ENCODE measurements at places on chromosomes 1 and 21.

DNA sequence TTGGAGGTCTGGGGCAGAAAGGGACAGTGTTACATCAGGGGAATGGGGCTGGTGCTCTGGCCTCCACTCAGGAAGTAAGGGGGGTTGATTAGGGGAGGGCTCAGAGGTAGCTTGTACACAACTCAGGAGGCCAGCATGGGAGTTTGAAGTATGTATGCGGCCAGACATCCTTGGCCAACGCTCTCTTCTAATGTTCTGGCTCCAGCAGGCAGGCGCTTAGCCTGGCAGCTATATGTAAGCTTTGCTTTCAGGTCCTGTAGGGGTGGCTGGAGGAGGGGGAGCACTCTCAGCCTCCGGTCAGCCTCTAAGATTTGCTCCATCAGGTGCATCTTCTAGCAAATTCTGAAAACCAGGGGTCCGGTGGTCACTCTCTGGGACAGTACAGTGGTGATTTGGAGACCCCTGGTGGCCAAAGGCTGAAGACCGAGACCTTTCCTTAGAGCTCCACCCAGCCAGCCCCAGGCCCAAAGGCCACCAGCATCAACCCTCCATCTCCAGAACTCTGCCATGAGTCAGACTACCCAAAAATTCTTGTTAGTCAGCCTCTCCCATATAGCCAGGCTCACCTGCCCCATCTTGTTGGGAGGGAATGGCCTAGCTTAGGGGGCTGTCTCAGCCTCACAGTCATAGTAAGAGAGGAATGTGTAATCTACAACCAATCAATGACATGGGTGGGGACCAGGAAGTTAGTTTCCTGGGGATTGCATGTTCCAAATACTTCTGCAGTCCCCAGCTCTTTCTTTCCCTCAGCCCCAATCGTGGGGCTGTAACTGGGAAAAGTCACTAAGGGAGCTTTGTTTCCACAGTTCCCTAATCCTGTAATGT is 9.7 kb upstream of the COL8A2 start:
- DNase-seq, result no peak

- peak; percentile 34 for DNase-seq
Observed at GRCh38 chr21:39314143-39315027, 953 bp upstream of the BRWD1 start.

GRCh38 chr1:25003457-25004190 is 73.5 kb upstream of the RUNX3 start:
- no peak for DNase-seq

- no peak for DNase-seq
Observed at GRCh38 chr1:93114391-93114790, 35.3 kb downstream of the MTF2 start.

- no peak for DNase-seq
Observed at GRCh38 chr1:110186558-110186957, 23.6 kb upstream of the KCNC4 start.

DNA sequence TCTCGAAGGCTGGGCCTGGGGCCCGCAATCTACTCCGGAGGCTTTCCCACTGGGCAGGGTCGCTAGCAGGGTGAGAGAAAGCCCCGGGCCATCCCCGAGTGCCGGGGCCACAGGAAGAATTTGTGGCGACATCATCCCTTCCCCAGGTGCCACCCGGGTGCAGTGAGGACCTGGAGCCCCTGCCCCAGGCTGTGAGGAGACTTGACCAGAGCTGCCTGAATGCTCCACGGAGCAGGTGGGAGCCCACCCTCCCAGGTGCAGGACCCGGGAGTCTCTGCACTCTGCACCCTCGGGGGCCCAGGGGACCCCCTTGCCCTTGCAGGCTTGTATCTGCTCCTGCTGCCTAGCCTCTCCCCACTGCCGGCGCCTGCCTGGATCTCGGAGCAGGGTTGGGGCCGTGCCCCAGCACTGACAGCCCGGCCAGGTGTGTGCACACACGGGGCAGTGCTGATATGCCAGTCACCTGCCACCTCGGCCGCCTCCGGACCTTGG is 67.5 kb upstream of the RGS7 start:
- no peak for DNase-seq

DNA sequence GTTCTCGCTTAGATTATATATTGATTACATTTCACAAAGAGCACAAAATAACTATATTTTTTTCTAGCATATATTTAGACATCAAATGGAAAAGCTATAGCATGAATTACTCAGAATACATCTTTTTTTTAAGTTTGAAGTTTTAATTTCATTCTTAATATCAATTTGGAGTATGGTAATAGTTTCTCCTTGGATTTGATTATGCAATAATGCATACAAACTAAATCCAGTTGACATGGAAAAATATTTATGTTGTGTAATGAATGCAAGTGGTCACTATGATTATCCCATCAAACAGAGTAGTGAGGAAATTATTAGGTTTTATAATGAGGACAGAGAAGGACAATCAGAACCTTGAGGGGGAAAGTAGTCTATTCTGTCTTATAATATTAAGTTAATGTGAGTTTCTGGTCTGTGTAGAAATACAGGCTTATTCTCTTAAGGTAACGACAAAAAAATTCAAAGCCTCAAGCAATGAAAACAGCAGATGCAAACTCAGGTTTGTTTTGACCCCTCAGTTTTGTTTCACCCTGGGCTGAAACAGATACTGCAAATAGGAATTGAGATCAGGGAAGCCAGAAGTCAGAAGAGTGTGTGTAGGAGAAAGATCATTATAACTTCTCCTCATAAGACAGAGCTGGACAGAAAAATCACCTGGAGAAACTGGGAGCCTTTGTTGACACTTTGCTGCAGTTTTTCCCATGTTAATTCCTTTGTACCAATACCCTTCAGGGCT is 23.7 kb downstream of the LRRC8B start:
- no peak for DNase-seq

GRCh38 chr1:112317611-112318062 is 78.4 kb upstream of the CTTNBP2NL start:
- no peak for DNase-seq

- no peak for DNase-seq
Observed at GRCh38 chr1:100414693-100415497, 62.6 kb downstream of the CDC14A start.

- DNase-seq, result peak; percentile 13
Observed at GRCh38 chr1:5645135-5645399, 347.2 kb downstream of the NPHP4 start.

DNA sequence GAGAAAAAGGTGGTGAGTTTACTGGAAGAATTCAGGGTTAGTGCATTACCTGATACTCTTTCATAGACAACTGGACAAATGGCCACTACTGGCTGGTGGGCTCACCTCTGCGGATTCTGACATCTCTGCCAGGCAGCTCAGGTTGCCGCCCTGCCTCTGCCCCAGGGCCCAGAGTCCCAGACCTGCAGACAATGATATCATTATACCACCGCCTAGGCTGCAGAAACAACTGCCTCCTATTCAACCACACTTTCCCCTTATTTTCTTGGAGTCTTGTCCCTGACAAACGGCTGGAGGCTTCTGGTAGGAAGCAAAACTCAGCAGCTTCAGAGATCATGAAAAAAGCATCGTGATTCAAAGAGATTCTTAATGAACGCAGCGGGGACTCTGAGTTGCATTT is 37.0 kb downstream of the IRF2BP2 start:
- no peak for DNase-seq

GRCh38 chr1:17369466-17369865 is 2.5 kb upstream of the PADI6 start:
- no peak for DNase-seq

DNA sequence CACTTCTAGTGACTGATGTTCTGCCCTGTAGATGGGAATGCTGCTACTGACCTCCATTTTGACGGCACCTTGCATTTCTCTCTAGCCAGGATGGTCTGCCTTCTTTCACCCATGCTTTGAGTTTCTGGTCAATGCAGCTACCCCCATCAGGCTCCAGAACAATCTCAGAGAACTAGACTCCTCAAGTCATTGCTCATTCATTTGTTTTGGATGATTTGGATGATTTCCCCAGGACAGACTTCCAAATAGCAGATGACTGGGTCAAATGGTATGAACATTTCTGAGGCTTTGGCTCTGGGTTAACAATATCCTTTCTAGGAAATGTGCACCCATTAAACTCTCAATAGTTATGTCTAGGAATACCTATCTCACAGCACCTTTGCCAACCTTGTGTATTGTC is 63.9 kb downstream of the CSMD2 start:
- DNase-seq, result no peak

- DNase-seq, result no peak
Observed at GRCh38 chr1:180178511-180179161, 24.0 kb downstream of the QSOX1 start.

GRCh38 chr1:216883518-216883917 is 160.3 kb upstream of the ESRRG start:
- no peak for DNase-seq

- DNase-seq, result no peak
Observed at GRCh38 chr1:243267914-243268653, 12.2 kb downstream of the SDCCAG8 start.

DNA sequence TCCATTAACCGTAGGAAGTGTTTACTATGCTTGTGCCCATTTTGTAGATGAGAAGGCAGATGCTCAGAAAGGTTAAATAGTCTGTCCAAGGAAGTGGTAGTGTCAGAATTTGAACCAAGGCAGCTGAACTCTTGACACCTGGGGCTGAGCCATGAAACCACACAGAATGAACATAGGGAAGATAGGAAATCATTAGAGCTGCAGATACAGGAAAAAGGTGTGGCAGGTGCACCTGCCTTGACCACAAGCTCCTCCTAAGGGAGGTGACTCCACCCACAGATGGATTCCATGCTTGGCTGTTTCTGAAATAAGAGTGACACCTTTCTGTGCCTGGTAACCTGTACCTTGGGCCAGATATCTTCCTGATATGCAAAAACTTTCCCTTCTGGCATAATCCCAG is 69.9 kb upstream of the IGSF21 start:
- DNase-seq, result no peak

GRCh38 chr1:92623187-92623778 is 136.6 kb upstream of the GFI1 start:
- DNase-seq, result no peak

DNA sequence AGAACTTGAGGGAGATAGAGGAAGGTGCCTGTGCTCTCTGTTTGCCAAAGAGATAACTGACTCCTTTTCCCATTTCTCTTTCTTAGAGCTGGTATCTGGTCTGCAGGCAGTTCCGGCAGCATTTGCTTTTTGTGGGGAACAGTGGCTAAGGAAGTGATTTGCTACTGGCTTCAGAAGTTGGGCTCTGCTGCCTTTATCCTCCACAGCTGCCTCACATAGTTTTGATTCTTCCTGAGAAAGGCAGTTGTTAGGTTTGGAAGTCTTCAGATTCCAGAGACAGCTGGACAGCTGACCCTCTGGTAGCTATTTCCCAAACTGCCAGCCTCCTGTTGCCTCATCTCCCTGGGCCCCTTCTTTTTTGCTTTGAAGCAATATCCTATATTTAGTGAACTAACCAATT is 62.6 kb upstream of the MACF1 start:
- DNase-seq, result no peak

GRCh38 chr1:154623358-154623757 is 15.4 kb upstream of the ADAR start:
- no peak for DNase-seq

GRCh38 chr1:18953731-18954231 is 2.7 kb downstream of the IFFO2 start:
- no peak for DNase-seq

- no peak for DNase-seq
Observed at GRCh38 chr1:187877220-187877619, 1048.5 kb downstream of the PLA2G4A start.

GRCh38 chr1:167520711-167521206 is 2.4 kb upstream of the CD247 start:
- DNase-seq, result no peak

- DNase-seq, result no peak
Observed at GRCh38 chr1:64669098-64669675, 75.7 kb upstream of the RAVER2 start.

- no peak for DNase-seq
Observed at GRCh38 chr1:1211541-1212441, 2.2 kb downstream of the TNFRSF4 start.

- no peak for DNase-seq
Observed at GRCh38 chr21:45806042-45806441, 162.5 kb downstream of the PCBP3 start.

DNA sequence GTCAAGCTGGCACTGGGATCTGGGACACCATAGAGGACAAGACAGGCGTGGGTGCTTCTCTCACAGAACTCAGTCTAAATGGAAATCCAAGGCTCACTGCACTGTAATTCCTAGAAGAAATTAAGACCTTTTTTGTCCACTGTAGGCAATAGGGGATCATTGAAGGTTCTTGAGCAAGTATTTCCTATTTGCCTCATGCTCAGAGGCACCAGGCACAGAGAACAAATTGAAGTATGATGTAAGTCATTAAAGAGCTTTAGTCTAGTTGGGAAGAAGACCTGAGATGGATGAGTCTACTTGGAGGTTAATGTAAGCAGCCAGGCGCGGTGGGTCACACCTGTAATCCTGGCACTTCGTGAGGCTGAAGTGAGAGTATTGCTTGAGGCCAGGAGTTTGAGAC is 34.6 kb downstream of the EIF2D start:
- no peak for DNase-seq

DNA sequence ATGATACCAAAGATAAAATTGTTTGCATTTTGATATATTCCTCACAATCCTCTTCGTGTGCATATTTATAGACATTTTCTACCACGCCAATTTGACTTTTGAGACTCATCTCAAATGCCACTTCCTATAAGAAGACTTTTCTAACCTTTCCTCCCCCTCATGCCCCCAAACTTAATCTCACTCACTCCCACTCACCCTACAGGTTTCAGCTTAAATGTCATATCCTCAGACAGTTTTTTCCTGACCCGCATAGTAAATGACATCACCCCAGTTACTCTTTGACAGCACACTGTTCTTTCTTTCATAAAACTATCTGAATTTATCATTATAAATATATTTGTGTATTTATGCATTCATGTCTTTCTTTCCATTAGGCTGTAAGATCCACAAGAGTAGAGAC is 29.6 kb upstream of the RGS8 start:
- no peak for DNase-seq

DNA sequence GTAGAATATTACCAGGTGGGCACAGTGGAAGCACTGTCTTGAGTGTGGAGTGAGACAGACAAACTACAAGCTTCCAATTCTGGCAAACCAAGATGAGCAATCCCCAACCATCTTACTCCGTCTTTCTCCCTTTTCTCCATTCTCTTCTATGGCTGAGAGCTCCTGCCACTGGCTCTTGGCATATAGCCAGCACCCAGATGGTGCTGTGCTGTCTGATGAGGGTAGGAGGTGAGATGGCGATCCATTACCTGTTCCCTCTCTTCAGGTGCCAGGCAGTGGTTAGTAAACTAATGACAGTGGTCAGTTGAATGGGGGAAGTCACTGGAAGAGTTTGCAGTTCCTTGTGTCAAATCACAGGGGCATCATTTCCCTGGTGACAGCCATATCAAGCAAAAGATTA is 108.4 kb downstream of the FNBP1L start:
- no peak for DNase-seq

Data from mesothelial cell of epicardium (in vitro differentiated cells).